Fibroblast of skin of right biceps (primary cell): ENCODE measurements at places on chromosomes 11 and 22.
A peak's percentile ranks its signal among the peaks of the same experiment; 100 is the strongest.

DNA sequence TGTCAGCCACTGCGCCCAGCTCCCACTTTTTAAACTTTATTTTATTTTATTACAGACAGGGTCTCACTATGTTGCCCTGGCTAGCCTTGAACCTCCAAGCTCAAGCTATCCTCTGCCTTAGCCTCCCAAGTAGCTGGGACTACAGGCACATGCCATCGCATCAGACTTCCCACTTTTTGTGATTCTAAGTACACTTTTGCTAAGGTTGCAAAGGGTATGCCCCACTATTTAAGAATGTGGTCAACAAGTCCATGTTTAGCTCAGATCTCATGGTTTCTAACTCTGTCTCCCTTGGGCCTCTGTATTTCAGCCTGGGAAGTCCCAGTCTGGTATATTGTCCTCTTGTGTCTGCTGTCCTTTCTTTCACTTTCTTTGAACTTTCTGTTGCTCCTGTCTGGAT lies 35.3 kb downstream of the EXPH5 start:
- no peak for DNase-seq

GRCh38 chr11:101390539-101390938 lies 193.3 kb downstream of the TRPC6 start:
- no peak for DNase-seq

GRCh38 chr11:19075636-19076035 lies 15.1 kb upstream of the MRGPRX2 start:
- no peak for DNase-seq

- DNase-seq: no peak
Measured at GRCh38 chr22:27378995-27379394, 422.6 kb downstream of the MN1 start.

- peak; percentile 56 for DNase-seq
Measured at GRCh38 chr11:13260963-13261588, 16.5 kb upstream of the BMAL1 start.

DNA sequence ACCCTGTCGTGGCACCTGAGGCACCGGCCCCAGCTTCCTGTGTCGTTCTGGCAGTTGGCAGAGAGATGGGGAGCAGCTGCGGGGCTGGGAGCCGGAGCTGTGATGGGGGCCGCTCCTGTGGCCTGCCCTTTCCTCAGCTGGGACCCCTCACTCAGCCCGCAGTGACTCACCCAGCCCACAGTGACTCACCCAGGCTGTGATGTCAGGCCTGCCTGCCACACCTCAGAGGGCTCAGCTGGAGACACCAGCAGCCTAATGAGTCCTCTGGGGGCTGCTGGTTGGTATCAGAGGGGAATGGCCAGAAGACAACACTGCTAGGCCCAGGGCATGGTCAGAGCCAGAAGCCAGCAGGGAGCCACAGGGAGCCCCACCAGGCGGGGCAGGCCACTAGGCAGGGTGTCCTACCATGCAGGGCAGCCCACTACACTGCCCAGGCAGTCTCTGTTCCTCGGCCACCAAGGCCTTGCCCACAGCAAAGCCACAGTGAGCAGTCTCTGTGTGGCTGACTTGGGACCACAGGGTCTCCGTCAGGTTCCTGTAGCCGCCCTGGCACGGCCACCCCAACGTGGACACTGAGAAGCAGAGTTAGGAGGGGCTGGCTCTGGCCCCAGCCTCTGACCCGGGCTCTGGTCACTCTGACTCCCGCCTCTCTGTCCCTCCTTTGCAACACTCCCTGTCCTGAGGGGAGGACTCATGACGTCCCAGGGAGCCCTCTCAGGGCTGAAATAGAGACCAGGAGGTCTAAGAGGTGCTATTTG lies 4.2 kb upstream of the FXYD2 start:
- peak; percentile 78 for DNase-seq
